Stomach (tissue), 19 donors: ENCODE measurements at places on chromosomes 4 and X. TPM values are rescaled to one million over a fixed set of nuclear protein-coding genes. Genes with fewer than 3 reads are reported as not detected.

PI4K2B gene
- 47.5 TPM for total RNA-seq

FAAH2 gene
- total RNA-seq = 7.2 TPM

FGF2 gene
- total RNA-seq = 29.2 TPM

PAGE2B gene
- not detected for total RNA-seq

HSFX2 gene
- not detected for total RNA-seq

CTAG2 gene
- not detected for total RNA-seq

SRPX2 gene
- total RNA-seq = 28.0 TPM

CNKSR2 gene
- total RNA-seq = 12.2 TPM

EXOSC9 gene
- 62.5 TPM for total RNA-seq

F11 gene
- total RNA-seq = not detected

CFAP47 gene
- total RNA-seq = 1.1 TPM

OPHN1 gene
- total RNA-seq = 5.5 TPM

KLHL34 gene
- not detected for total RNA-seq

TENM3 gene
- 8.3 TPM for total RNA-seq

MAGEC1 gene
- total RNA-seq = not detected

USP51 gene
- total RNA-seq = 1.2 TPM

ATP1B4 gene
- total RNA-seq = not detected

SHOX gene
- total RNA-seq = not detected

TMEM129 gene
- 41.6 TPM for total RNA-seq

FGG gene
- total RNA-seq = 3.1 TPM

AR gene
- 1.6 TPM for total RNA-seq

RHOH gene
- total RNA-seq = 1.3 TPM

RRH gene
- total RNA-seq = not detected

SYNPO2 gene
- total RNA-seq = 644 TPM

SMIM31 gene
- total RNA-seq = not detected

ADRA2C gene
- total RNA-seq = 1.0 TPM

MAGEB10 gene
- total RNA-seq = not detected

GNRHR gene
- total RNA-seq = not detected

ETDA gene
- total RNA-seq = not detected

RPL9 gene
- 4,990 TPM for total RNA-seq

CT45A1 gene
- not detected for total RNA-seq

CACNA1F gene
- not detected for total RNA-seq

CDKL2 gene
- 11.6 TPM for total RNA-seq

MMAA gene
- total RNA-seq = 13.2 TPM

SPANXN3 gene
- total RNA-seq = not detected

TBC1D1 gene
- total RNA-seq = 42.6 TPM

CXorf49 gene
- total RNA-seq = not detected

SLC39A8 gene
- 14.6 TPM for total RNA-seq

HS3ST1 gene
- not detected for total RNA-seq

PPEF2 gene
- total RNA-seq = not detected

LYAR gene
- total RNA-seq = 8.1 TPM

NUDT10 gene
- total RNA-seq = 6.1 TPM

LDB2 gene
- total RNA-seq = 11.0 TPM
